ENCODE measurements at places on chromosomes 16 and 17.

GRCh38 chr16:15983898-15984297, 34.5 kb downstream of the ABCC1 start:
- DNase-seq, result no peak

DNA sequence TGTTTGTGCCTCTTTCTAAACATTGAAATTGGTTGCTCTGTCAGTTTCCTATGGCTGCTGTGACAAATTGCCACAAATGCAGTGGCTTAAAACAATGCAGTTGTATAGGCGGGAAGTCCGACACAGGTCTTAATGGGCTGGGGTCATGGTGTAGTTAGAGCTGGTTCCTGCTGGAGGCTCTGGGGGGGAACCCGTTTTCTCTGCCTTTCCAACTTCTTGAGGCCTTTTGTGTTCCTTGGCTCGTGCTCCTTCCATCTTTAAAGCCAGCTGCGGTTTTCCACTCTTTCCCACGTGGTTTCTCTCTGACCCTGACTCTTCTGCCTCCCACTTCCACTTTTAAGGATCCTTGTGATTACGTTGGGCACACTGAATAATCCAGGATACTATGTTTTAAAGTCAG, 12.5 kb downstream of the EPN2 start:
- no peak for DNase-seq

GRCh38 chr17:8391711-8392110, 5.9 kb downstream of the RNF222 start:
- DNase-seq, result no peak

GRCh38 chr16:48447940-48448536, 62.8 kb upstream of the SIAH1 start:
- no peak for DNase-seq

DNA sequence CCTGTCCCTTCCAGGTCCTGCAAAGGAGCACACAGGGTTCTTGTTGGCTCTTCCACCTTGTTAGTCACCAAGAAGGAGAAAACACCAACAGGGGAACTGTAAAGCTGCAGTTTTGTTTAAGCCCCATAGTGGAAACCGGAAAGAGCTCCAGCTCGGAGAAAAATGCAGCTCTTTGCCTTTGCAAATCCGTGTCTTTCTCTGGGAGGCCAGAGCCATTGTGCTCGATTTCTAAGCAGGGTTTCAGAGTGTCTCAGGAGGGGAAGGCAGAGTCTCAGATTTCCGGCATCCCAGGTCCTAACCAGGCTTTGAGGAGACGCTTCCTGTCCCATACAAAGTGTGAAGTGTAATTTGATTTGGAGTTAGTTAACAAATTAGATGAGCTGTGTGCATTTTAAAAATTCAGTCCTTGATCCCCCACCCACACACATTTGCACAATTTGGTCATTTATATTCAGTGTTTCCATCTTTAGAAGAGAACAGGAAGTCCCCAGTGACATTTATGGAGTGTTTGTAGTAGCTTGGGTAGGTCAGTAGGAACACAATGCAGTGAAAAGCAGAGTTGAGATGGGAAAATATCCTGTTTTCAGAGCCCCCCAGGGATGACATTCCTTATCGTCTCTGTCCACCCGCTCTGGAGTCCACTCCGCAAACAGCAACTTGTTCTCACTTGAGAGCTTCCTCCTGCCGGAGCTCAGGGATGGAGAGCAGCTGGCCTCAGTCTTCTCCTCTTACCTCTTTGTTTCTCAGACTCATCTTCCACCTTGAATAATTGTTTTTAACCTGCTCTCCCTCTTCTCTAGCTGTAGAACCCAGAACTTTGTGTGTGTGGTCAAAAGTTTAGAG, 331.9 kb downstream of the SEC14L1 start:
- peak; percentile 43 for DNase-seq

- DNase-seq, result no peak
Observed at GRCh38 chr16:73248316-73248715, 200.4 kb upstream of the ZFHX3 start.

Measured in activated CD4-positive, alpha-beta T cell treated with anti-CD3 and anti-CD28 coated beads, Interleukin-2, amount 50 U/mL, for 48 hours (primary cell).